ENCODE measurements at places on chromosomes 13 and 19.

- DNase-seq, result peak; percentile 32
Observed at GRCh38 chr19:36051236-36051635, 2.8 kb downstream of the THAP8 start.

DNA sequence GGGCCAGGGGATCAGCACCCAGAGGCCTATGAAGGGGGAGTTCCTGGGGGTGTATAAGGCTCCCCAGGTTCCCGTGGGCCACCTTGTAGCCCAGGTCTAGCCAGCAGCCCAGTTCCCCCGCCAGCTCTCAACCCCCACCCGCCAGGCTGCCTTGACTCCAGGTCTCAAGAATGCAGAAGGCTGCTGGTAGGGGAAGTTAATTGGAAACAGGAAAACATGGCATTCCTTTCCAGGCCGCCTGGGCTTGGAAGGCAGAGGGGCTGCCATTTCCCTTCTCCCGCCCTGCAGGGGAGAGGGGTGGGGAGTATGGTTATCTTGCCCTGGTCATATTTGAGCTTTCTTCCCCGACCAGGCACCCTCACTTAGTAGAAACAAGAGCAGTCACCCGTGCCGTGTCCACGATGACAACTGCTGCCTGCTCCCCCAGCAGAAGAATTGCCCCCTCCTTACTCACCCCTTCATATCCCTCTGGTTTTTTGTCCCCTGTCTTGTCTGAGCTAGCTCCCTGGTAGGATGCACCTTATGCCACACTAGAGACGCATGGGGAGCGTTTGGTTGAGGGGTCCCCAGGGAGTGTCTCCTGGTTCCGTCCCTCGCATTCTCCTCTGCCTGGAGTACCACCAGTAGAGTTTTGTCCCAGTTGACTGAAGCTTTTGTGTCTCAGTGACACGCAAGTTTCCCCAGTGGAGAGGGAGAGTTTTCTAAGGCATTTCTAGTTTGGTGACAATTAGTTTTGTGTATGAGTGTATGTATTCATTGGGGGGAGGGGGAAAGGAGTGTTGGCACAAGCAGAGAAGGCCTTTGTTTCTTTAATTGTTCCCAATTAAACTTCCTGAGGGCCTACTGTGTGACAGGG lies 4.5 kb downstream of the BICRA start:
- DNase-seq, result no peak

- DNase-seq, result no peak
Observed at GRCh38 chr13:80389073-80390038, 48.4 kb upstream of the SPRY2 start.

DNA sequence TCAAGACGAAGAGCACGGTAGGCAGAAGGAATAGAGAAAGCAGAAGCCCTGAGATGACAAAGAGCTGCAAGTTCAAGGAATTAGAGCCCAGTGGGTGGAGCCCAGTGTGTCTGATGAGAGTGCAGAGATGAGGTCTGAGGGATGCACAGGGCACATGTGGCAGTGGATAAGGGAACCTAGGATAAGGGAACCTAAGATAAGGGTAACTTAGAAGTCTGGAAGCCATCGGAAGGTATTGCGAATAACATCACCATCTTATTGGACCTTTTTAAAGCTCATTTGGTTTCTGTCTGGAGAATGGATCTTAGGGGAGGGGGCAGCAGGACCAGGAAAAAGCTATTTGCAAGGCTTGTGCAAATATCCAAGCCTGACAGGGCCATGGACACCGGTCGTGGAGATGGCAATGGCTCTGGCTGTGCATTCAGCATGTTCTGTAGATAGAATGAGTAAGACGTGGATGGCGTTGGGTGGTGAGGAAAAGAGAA lies 1.3 kb downstream of the FPR3 start:
- DNase-seq, result no peak

GRCh38 chr19:39403331-39404312 lies 3.0 kb upstream of the ZFP36 start:
- peak; percentile 80 for DNase-seq

GRCh38 chr19:27824108-27824507 lies 1388.8 kb downstream of the UQCRFS1 start:
- no peak for DNase-seq

DNA sequence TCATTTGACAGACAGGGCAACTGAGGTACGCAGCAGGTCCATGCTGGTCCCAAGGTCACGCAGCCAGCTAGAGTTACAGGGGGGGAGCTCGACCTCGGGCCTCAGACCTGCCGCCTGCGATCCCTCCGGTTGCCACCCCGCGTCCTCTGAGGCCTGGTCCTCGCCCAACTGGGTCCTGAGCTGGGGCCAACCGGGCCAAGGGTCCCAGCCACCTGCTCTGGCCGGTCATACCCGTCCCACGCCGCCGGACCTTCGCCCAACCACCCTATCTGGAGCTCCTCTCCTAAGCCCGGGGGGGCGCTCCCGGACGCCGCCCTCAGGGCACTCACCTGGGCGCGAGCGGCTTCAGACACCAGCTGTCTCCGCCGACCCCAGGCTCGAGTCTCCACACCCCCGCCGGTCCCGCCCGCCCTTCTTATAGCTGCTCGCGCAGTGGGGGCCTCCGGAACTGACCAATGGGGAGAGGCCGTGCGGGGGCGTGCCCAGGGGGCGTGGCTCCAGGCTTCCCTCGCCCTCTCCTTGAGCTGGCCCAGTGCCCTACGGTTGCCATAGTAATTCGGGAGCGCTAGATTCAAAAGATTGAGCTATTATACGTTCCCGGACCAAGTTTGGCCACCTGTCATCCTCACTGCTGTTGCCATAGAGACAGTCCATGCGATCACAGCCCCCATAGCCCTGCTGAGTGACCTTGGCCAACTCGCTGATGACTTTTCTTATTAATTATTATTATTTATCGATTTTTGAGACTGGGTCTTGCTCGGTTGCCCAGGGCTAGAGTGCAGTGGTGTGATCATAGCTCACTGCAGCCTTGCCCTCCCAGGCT lies at the start of gene PLIN5:
TSS of gene PLIN5 (minus strand) at position 389 of the 823 bp plus-strand sequence. CDS start 1,150 bp downstream, outside the sequence.
- peak; percentile 92 for DNase-seq

- no peak for DNase-seq
Observed at GRCh38 chr19:4144666-4145249, 8.7 kb upstream of the CREB3L3 start.

DNA sequence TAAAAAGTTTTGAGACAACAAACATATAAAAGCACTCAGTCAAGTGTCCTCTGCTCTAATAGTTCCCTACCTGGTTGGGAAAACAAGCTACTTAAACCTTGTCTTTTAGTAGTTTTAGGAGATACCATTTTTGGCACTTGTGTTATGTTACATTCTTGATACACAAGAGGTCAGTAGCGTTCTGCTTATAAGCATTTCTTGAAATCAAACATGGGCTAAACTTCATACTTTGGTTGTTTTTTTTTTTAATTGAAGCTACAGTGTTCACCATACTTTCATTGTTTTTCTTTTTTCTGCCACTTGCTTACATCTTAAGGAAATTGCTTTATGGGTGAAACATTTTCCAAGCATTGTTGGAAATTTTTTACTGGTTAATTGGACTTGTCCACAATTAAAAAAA lies 12.9 kb downstream of the NHLRC3 start:
- DNase-seq, result peak; percentile 67

- no peak for DNase-seq
Observed at GRCh38 chr19:51811344-51811743, 16.4 kb downstream of the FPR3 start.

- no peak for DNase-seq
Observed at GRCh38 chr13:111404746-111405145, 84.3 kb downstream of the TEX29 start.

- DNase-seq, result no peak
Observed at GRCh38 chr13:38316129-38316528, 33.5 kb upstream of the UFM1 start.

- DNase-seq, result no peak
Observed at GRCh38 chr19:53969366-53969765, 6.6 kb downstream of the CACNG8 start.

DNA sequence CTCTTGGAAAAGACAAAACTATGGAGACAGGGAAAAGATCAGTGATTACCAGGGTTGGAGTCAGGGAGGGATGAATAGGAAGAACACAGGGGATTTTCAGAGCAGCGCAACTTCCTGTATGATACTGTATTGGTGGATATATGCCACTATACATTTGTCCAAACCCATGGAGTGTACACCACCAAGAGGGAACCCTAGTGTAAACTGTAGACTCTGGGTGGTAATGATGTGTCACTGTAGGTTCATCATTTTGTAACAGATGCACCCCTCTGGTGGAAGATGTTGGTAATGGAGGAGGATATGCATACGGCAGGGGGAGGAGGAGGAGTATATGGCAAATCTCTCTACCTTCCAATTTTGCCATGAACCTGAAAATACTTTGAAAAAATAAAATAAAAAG lies 68.1 kb downstream of the UFM1 start:
- peak; percentile 9 for DNase-seq

- no peak for DNase-seq
Observed at GRCh38 chr19:37975596-37976515, 68.8 kb downstream of the SIPA1L3 start.

DNA sequence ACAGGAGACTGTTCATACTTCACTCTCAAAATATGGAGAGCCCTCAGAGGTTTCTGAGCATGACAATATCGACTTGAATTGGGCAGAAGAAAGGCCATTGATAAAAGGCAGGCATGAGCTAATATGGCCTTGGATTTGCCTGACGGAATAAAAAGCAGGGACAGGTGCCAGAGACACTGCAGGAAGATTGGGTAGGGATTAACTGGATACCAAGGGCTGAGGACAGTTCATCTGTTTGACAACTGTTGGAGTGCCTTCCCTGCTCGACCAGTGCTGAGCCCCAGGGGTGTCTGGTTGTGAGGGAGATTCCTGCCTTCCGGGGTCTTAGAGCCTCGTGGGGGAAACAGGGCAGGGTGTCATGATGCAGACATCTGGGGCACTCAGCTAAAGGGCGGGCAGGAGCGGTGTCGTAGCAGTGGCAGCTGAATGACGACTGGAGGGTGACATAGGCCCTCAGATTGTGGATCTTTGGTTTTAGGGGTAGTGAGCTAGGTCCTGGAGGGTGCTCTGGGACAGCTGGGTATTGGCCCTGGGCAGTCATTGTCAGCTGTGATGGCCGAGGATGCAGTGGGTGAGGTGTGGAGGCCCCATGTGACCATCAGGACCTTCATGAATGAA lies 12.3 kb downstream of the GATAD2A start:
- no peak for DNase-seq

DNA sequence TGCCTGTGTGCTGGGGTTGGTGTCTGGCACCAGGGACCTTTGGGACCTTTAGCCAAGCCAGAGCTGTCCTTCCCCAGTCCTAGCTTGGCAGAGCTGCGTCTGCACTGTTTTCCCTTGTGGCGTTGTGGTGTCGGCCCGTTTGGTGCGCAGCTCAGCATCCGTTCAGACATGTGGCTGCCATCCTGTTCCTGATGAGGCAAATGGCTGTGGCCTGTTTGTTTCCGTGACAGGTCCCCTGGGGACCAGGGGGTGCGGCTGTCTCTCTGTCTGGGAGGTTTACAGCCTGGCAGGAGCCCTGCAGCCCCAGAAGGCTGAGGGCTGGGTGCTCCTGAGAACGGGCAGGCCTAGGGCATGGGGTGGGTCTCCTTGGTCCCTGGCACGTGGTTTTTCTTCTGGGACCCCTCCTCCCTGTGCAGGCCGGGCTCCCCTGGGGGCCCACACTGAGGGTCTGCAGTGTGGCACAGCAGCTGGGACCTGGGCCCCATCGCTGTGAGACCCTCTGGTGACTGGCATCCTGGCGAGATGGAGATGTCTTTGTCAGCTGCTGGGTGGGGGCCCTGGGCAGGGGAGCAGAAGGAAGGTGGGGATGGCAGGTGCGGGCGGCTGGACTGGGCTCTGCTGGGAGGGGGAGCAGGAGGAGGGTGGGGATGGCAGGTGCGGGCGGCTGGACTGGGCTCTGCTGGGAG lies 4.0 kb downstream of the SPPL2B start:
- DNase-seq, result peak; percentile 26

DNA sequence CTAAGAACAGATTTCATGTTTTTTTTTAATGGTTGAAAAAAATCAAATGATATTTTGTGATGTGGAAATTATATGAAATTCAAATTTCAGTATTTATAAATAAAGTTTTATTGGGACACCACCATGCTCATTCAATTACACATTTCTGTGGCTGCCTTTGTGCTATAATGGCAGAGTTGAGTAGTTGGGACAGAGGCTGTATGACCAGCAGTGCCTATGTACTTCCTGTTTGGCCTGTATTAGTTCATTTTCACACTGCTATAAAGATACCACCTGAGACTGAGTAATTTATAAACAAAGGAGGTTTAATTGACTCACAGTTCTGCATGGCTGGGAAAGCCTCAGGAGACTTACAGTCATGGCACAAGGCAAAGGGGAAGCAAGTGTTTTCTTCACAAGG lies 33.6 kb downstream of the AKAP11 start:
- DNase-seq, result no peak

GRCh38 chr13:51938454-51938853 lies 72.8 kb downstream of the ATP7B start:
- DNase-seq, result no peak

DNA sequence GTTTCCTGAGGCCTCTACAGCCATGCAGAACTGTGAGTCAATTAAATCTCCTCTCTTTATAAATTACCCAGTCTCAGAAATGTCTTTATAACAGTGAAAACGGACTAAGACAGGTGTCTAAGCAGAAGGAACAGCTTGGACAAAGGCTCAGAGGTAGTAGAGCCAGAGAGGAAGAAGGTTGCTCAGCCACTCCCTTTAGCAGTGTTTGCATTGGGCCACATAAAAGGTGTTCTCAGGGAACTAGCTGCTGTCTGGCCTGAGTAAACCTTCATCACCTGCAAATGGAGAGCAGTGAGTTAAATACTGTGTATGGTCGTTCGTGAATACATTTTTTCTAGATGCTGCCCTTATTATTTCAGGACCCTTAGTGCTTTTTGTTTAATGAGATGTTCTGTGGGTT lies 383.4 kb downstream of the EFNB2 start:
- DNase-seq, result no peak

DNA sequence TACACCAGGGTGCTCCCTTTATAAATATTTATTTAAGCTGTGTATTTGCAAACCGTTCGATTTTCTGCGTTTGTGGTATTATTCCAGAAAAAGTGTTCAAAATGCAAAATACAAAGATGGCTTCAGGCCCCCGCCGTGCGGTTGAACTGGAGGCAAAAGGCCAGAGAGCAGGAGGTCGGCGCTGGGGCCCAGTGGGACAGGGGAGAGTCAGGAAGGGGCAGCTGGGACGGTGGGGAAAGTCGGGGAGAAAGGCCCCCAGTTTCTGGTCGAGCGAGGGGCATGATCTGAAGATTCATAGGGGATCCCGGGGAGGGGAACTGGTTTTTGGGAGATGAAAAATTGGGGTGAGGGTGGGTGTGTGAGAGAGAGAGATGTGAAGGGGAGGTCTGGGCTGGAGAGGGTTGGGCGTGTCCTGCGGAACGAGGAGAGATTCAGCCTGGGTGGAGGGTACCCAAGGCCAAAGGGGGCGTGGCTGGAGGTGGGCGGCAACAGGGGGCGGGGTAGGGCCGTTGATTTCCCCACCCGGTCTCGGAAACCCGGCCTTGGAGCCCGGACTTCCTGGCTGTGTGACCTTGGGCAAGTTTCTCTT lies 678 bp downstream of the ISOC2 start:
- peak; percentile 84 for DNase-seq

DNA sequence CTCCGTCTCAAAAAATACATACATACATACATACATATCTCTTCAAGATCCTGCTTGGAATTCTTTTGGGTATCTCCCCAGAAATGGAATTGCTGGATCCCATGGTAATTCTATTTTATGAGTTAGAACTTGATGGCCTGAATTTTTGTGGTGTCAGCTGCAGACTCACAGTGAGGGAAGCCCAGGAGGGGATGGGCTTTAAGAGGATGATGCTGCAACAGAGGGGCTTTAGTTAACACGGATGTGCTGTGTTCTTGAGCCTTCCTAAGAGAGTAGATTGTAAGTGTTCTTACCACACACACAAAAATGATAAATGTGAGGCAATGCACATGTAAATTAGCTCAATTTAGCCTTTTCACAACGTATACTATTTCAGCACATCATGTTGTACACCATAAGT lies 31.8 kb downstream of the CACNG6 start:
- no peak for DNase-seq

Measured in NCI-H146 (cell line).